ENCODE measurements at places on chromosomes 5 and 9.

- no peak for DNase-seq
Measured at GRCh38 chr9:103904242-103904641, 189.9 kb upstream of the SMC2 start.

DNA sequence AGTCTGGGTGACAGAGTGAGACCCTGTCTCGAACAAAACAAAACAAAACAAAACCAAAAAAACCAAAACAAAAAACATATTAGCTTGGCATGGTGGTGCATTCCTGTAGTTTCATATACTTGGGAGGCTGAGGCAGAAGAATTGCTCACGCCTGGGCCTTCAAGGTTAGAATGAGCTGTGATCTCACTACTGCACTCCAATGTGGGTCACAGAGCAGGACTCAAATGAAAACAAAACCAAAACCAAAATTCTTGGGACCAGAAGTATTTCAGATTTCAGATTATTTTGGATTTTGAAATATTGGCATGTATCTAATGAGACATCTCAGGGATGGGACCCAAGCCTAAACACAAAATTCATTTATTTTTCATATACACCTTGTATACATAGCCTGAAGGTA, 80.2 kb downstream of the TMC1 start:
- no peak for DNase-seq

- DNase-seq = no peak
Measured at GRCh38 chr5:147803926-147804325, 21.4 kb upstream of the JAKMIP2 start.

- no peak for DNase-seq
Measured at GRCh38 chr9:137273095-137273490, 4.4 kb upstream of the TOR4A start.

All from CD4-positive, alpha-beta T cell treated with Interleukin-12 subunit alpha and Interleukin-12 subunit beta, for 1 hour (primary cell).